ENCODE measurements at places on chromosomes 4 and X.

DNA sequence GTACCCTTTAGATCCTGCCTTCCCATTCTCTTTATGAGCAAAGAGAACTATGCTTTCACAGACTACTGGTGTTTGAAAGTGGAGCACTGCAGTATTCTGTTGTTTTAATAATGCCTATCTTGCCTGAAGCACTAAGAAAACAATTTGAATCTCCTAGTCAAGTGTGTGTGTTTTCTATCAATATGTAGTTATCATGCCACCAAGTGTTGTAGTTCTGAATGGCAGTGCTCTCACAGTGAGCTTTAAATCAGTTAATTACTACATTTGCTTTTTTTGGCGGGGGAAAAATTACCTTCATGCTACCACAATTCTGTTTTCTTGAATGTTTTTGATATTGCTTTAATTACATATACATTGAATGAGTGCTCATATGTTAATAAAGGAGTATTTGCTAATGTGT is 143.6 kb upstream of the FAM47A start:
- no peak for DNase-seq

GRCh38 chr4:138014590-138015288 is 227.4 kb downstream of the SLC7A11 start:
- no peak for DNase-seq

DNA sequence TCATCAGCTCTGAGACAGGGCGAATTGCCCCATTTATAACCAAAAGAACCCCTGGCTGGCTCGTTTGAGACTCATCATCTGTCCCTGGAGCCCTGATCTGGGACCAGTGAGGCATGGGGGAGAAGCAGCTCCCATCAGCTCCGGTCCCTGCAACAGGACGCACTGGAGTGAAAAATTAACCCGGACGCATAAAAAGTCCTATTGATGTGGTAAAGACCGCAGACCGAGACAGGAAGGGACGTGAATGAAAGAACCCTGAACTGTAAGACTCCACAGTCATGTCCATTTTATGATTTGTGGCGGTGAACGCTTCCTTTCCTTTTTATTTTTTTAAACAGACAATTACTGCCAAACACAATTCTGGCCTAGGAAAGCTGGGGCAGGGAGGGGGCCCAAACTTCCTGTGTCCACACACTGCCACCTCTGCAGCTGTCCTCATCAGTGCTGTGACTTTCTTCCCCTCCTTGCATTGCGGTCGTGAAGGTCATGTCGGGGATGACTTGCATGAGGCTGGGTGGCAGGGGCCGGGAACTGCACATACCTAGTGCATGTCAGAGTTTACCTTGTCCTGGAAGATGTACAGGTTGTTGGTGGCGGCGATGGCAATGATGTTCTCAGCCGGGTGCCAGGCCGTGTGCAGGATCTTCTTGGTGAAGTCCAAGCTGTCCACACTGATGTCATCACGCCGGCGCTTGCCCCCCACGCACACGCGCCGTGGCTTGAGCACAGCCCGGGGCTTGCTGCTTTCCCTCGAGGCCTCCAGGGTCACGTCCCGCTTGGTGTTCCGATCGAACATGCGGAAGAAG is 53.3 kb downstream of the WFS1 start:
- DNase-seq, result no peak

- DNase-seq, result no peak
Measured at GRCh38 chrX:24513416-24513815, 48.3 kb downstream of the PDK3 start.

- no peak for DNase-seq
Measured at GRCh38 chr4:15042529-15043167, 40.4 kb downstream of the CPEB2 start.

GRCh38 chrX:39477762-39478120 is 620.0 kb downstream of the BCOR start:
- no peak for DNase-seq

- no peak for DNase-seq
Measured at GRCh38 chrX:103864886-103865534, 33.0 kb upstream of the RAB9B start.

DNA sequence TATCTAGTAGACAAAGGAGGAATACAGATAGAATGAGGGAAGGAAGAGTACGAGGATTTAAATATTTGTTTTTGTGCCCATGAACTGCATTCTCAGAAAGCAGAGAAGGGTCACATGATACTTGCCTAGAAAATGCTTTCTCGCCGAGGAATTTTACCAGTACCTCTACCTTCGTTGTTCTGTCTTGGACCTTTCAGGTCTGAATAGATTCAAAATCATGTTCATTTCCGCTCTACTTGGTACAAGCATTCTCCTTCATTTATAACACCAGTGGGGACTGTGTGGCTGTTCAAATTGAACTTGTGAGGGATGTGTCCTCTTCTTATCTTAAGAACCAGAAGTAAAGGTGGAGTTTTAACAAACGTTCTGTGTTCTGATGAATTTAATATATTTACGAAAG is 1.9 kb downstream of the USP38 start:
- peak; percentile 9 for DNase-seq

DNA sequence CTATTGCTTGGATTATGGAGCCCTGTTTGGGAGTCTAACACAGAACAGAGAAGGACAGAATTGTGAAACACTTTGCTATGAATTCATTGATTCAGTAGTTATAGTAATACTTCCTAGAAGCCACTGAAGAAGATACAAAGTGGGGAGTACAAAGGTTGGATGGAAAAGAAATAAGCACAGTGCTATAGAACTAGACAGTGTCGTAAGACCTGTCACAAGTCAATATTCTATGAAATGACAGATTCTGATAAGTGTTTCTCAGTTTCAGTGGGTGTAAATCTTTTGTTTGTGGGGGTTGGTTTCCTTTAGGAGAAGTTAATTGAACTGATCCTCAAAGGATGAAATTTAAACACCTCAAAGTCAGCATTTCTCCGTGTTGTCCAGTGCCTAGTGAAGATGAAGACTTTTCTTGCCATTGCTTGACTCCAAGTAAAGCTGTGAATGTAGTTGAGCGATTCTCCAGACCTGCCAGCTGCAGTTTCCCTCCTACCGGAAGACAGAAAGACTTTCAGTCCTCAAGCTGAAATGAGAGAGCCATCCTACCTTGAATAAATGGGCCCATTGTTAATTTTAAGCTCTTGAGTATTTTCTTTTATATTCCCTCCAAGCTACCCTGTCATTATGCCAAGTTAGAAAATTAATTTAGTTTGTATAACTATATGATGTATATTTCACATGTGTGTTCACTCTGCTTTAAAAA is 7.9 kb downstream of the PDLIM5 start:
- DNase-seq, result no peak

- DNase-seq, result no peak
Measured at GRCh38 chr4:118760092-118760491, 74.9 kb downstream of the METTL14 start.

- peak; percentile 18 for DNase-seq
Measured at GRCh38 chrX:154374313-154375155, at the start of gene FLNA. FLNA (minus strand) TSS chrX:154374634; CDS start chrX:154371245, 3,389 bp downstream.

DNA sequence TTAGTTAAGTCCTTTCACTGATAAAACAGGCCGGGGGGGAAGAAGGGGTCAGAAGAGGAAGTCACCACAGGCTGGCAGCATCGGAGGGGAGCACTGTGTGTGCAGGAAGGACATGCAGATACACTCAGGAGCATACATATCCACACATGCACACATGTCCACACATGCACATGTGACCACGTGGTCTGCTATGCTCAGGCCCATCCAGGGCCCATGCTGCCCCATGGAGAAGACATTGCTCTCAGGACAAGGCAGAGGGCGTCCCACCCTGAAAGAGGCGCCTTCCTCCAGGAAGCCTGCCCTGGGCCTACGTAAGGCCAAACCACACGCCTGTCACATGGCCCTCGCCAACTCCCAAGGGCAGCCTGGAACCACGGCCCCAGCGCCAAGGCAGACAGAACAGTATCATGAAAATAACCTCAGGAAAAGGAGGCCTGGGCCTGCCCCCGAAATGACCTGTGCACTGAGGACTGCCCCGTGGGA is 15.8 kb downstream of the WDR1 start:
- DNase-seq, result peak; percentile 74

DNA sequence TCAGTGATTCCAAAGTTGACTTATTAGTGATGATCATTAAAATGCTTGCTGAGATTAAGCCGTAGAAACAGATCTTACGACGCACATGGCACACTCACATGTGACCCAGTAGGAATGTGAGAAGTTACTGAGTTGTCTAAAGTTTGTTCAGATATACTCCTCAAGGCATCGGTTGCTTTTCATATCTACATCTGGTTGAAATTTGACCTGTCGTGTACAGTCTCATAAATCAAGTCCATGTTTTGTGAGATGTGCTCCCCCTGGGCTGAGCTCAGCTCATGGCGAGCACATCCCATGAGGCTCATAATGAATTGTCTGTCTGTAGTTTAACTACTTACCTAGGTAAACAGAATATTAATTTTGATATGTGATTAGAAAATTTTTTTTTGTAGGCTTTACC is 67.0 kb downstream of the TNIP2 start:
- no peak for DNase-seq

GRCh38 chrX:107602694-107603239 is 25.5 kb upstream of the PRPS1 start:
- no peak for DNase-seq

- DNase-seq, result no peak
Measured at GRCh38 chr4:86970447-86971354, 35.9 kb downstream of the AFF1 start.

DNA sequence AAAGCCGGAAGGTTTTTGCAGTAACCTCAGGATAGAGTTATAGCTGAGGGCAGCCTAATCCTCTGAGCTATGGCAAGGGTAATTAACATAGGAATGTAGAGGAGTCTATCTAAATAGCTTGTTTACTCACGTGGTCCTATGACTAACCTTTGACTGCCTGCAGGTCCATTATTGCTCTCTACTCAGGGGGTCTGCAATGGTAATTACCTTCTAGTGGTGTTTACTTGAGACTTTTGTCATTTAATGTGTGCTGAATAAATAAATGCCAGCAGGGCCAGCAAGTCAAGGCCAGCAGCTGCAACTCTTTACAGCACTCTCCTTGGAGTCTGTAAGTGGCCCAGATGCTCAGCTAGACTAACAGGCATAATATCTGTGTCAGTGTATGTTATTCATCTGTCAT is 212.7 kb upstream of the FMR1 start:
- no peak for DNase-seq

DNA sequence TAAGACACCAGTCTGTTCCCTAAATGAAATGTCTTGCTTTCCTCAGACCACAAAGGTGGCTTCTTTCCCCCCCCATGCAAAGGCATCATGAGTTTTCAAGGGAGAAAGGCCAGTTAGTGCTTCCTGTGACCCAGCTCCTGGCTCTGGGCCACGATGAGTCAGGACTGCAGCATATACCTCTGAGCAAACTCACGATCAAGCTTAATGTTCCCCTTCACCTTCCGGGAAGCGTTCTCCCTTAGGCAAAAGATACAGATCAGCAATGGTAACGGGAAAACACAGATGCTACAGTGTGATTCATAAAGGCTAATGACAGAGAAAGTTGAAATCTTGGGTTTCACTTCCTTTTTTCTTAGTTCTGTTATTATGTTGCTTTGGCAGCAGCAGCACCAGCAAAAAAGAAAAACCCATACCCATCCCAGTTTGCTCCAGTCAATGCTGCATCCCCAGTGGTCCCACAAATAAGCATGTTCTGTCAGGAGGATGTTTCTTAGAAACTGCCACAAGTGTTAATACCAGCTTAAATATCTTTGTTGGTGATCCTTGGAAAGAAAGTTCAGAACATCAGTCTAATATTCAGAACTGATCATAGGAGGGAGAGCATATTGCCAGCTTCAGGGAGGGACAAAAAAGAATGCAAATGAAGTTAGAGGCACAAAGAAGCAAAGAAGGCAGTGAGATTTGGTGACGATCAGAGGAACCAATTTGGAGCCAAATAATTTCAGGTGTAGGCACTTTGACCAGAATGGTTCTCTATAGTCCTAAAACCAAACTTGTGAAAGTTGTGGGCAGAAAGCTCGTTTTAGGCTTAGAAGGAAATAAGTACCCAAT is 41.2 kb downstream of the LONRF3 start:
- peak; percentile 90 for DNase-seq

DNA sequence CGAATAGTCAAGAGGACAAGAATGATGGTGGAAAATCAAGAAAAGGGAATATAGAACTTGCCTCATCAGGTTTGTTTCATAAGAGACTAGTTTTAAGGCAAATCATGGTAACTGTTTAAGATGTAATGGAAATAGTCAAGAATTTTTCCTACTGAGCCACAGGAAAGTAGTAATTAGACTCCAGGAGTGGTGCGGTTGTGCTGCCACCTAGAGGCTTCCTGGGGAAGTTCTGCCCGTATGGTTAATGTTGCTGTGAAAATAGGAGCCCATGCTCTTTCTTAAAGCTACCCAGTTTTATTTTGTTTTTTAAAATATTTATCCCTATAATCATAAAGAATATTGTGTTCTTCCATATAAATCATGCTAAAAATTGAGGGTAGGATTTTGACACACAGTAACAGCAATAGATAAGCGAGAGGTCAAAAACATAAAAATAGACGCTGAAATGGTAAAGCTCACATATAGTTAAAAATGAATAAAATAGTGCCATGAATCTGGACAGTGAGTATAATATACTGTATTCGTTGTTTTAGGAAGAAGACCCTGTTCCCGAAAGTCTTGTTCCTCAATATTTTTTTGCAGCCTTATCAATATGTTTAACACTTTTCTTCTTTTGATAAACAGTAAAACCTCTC is 87.0 kb downstream of the PHOX2B start:
- DNase-seq, result peak; percentile 44

DNA sequence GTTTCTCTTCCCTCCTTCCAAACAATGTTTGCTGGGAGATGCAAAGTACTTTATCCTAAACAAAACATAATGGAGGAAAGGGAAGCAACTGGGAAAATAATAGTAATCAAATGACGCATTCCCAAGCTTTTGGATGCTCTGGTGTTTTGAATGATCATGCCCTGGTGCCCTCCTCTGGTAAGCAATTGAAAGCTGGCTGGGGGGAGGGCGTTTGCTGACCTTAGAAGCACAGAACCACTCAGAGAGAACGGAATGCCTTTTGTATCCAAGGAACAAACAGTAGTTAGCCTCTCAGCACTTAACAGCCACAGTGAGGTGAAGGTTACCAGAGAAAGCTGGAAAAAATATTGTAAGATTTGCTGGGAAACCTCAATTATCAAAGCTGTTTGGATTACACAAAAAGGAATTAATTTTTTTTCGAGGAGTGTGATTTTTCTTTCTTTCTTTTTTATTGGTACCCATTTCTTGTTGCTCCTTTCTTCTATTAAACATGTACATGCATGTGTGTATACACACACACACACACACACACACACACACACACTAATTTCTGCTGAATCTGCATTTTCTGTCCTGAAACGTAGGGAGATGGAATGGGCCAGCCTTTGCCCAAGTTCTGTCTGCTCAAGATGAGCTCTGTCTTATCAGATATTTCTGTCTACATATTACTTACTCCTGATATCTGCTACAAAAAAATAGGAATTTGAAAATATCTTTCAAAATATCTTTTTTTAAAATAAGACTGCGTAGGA is 155.8 kb upstream of the IGFBP7 start:
- no peak for DNase-seq

DNA sequence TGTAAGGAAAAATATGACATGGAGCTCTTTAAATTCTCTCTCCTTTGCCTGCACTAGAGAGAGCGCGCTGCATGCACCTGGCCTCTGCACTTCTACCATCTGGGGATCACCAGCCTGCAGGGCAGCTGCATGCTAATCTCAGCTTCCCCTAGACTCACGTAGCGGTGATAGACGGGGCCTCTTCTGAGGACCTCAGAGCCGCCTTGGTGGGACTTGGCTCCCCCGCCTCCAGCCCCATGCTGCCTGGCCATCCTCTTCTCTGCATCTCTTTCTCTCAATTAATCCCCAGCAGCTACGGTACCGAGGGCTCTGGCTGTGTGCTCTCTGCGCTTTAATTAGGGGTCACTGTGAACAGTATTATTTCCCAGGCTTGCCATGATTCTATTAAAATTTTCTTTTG is 52.8 kb upstream of the PSAPL1 start:
- no peak for DNase-seq
